ENCODE measurements at places on chromosomes 4 and X.

- no peak for DNase-seq
These were observed 959.6 kb downstream of the RPA4 start for GRCh38 chrX:97843200-97843811.

DNA sequence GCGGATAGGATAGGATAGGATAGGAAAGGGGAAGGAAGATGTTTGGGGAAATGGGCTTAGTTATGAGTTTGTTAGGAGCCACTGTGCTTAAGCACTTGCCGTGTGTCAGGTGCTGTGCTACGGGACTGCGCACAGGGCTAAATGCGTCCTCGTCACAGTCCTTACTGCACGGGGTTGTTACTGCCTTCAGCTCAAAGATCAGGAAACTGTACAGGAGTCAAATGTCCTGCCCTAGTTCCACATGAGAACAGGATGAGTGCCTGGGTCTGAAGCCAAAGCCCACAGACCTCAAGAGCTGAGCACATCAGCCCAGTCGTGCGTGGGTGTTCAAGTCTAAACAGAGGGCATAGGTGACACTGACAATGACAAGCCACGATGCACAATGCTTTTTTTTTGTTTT, 15.0 kb downstream of the ACSL1 start:
- DNase-seq = no peak

GRCh38 chr4:121255986-121256750, 92.0 kb upstream of the TNIP3 start:
- DNase-seq = peak; percentile 92

GRCh38 chr4:77308843-77309242, 151.8 kb downstream of the CCNG2 start:
- DNase-seq = peak; percentile 59

DNA sequence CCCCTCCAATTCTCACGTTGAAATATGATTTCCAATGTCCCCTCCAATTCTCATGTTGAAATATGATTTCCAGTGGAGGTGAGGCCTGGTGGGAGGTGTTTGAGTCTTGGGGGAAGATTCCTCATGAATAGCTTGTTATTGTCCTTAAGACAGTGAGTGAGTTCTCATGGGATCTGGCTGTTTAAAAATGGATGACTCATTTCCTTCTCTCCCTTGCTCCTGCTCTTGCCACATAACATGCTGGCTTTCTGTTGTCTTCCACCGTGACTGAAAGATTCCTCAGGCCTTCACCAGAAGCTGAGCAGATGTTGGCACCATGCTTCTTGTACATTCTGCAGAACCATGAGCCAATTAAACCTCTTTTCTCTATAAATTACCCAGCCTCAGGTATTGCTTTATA, 346.8 kb upstream of the TECRL start:
- DNase-seq = no peak

GRCh38 chrX:143781103-143781502, 60.6 kb upstream of the SPANXN2 start:
- peak; percentile 1 for DNase-seq

DNA sequence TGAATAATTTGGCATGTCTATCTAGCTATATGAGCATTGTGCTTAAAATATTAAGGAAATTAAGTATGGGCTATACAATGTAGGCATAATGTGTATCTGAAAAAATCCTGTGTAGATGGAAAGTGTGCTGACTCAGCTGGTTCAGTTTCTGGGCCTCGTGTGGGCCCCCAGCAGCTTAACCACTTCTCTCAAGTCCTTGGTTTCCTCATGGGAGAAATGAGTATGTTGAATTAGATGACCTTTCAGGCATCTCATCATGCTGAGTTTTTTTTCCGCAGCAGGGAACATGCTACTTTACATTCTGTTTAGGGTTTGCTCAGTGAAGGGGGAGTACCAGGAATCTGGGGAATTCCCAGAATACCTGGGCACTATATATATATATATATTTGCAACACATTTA, 30.5 kb downstream of the RHOH start:
- no peak for DNase-seq

- DNase-seq = peak; percentile 58
These were observed 47.8 kb downstream of the TMA16 start for GRCh38 chr4:163542275-163542674.

DNA sequence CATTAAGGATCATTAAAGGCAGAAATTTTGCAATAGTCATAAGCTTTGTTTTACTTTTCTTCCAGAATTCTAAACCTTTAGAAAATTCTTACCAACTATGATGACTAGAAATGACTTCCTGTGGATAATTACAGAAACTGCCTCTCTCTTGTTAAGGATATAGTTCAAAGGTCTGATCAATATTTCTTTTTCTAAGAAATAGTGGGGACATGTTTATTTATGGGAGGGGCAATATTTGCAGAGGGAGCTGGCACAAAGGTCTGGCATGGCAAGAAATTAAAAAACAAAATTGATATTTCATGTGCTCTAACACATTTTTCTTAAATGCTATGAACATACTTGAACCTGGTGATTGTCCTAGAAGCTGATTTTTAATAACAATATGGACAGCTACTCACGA, 448.9 kb downstream of the KCTD8 start:
- DNase-seq = no peak

DNA sequence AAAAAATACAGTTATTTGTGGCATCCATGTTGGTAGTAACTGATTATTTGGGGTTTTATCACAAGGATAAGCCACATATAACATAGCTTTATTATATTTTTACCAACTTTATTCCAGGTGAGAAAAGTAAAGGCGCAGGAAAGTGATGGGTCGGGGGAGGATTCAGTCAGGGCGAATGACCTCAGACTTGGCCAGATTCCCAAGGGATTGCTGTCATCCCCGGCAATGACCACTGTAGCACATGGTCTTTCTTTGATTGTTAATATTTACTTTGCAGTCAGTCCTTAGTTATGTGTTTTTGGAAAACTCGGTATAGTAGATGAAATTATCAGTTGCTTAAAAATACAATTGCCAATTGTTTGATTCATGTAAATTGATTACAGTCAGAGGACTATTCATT, 17.6 kb downstream of the GRIA3 start:
- no peak for DNase-seq

DNA sequence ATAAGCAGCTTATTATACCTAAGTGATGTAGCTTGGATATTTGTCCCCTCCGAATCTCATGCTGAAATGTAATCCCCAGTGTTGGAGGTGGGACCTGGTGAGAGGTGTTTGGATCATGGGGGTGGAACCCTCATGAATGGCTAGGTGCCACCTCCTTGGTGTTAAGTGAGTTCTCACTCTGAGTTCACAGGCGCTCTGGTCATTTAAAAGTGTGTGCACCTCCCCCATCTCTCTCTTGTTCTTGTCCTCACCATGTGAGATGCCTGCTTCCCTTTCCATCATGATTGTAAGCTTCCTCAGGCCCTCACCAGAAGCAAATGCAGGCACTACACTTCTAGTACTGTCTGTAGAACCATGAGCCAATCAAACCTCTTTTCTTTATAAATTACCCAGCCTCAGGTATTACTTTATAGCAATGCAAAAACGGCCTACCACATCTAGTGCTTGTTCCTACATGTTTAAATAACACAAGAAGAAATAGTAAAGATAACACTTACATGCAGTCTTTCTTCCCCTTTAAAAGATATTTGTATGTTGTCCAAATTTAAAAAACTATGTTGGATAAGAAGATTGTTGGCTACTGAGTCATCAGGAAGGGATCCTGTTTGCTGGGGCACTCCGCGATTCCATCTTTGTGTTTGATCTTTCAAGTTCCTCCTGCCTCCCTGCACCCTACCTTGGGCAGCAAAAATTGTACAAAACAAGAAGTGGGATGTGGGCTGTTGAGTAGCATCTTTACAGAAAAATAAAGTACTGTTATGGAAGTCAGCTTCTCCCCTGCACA, 29.7 kb downstream of the PPP1R2C start:
- peak; percentile 21 for DNase-seq

GRCh38 chr4:88333741-88334405, 44.8 kb upstream of the HERC6 start:
- DNase-seq = no peak

DNA sequence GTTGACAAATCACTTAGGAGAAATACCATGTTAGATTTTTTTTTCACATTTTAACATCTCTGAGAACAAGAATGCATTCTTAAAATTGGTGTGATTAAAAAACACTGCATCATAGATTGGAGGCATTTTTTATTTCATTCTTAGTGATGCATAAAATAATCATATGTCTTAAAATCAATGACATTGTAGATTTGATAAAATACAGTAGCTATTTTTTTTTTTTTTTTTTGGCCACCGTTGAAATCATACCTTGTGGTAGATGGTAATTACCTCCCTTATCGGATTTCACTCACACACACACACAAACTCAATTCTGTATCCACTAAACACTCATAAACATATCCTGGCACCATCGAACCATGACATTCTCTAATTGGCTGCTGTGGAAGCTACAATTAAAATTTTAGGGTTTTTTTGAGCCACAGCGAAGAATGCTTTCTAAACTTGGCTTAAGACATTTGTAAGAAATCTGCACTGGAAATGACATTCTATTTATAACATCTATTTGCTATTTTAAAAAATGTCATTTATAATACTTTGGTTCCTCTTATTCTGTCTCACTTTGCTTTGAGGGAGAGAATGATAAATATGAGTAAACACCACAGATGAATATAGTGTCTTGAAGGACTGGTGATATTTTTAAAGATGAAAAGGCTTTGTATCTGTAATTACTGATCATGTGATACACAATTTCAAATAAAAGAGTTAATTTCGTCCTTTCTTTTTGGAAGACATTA, 60.1 kb downstream of the CCSER1 start:
- DNase-seq = no peak

- no peak for DNase-seq
These were observed 9.5 kb downstream of the ETFDH start for GRCh38 chr4:158681629-158682028.

GRCh38 chr4:151015459-151016347, 619 bp upstream of the LRBA start:
- peak; percentile 71 for DNase-seq

GRCh38 chrX:130120321-130120731, 10.0 kb upstream of the ELF4 start:
- DNase-seq = no peak

DNA sequence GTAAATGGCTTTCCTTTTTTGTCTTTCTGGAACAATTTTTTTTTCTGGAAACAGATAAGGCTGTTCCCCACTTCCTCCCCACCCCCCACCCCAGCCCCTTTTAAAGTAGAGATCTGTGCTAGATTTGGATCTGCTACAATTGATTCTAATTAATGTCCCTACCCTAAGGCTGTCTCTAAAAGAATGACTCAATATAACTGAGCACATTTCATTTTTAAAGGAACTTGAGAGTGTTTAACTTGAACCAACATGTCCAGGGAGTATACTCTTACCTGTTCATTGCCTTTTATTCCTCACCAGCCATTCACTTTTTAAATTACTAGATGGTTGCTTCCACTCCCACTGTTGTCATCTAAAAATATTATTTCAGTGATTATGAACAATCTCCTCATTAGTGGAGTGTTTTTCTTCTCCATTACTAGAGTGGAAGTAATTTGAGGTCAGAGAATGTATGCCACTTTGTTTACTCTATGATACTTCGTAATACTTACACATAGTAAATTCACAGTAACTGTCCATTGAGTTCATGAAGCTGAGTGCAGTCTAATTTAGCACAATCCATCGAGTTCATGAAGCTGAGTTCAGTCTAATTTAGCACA, 14.1 kb upstream of the CNOT6L start:
- peak; percentile 48 for DNase-seq

DNA sequence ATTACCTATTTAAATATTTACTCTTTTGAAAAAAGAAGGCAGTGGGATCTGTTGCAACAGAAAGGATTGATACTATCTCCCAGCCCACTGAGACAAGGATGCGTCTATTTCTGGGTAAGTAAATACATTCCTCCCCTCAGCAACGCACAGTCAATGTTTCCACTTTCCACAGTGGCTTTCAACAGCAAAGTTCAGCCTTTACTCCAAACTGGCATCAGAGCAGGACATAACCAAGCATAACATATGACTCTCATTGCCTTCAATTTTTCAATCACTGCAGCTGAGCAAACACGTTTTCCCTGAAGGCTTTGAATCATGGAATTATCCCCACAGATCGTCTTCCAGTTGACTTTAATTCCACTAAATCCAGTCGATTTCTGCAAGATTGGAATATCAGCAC, 160.3 kb upstream of the FRG1 start:
- no peak for DNase-seq

- DNase-seq = no peak
These were observed 44.1 kb downstream of the SLC39A8 start for GRCh38 chr4:102301167-102301566.

DNA sequence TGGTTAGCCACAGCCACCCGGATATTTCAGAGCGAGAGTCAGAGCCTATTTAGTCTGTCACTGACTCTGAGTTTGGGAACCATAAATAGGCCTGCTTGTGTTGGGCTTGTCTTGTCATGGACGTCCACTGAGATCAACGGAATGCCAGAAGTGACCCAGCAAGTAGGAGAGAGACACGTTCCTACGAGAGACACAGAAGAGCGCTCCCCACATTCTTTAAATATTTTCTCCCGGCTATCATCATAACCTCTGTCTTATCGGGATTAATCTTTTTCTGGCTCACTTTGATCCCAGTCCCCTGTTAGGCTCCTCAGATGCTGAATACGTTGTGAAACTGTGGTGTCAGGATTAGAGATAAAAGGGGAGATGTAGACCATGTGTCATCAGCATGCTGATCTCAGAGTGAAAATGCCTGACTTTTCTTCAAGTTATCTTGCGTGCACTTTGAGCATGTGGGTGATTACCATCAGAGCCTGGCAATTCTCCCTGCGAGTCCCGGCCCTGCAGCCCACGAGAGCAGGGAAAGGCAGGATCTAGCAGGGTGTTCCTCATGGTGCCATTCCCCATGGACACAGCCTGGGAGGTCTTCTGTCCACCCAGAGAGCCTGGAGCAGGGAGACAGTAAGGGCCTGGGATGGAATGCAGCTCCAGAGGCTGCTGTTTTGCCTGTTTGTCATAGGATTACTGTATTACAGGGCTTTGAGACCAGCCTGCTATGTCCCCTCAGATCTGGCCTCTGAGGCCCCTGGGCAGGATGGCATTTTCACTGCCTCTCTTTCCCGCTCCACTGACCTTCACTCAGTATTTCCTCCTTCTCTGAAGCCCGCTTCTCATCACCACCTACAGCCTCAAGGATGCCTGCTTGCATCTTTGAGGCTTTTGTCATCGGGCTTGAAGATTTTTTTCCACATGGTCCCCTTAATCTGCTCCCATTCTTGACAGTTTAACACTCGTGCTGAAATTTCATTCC, 2.8 kb upstream of the TENM3 start:
- peak; percentile 35 for DNase-seq

DNA sequence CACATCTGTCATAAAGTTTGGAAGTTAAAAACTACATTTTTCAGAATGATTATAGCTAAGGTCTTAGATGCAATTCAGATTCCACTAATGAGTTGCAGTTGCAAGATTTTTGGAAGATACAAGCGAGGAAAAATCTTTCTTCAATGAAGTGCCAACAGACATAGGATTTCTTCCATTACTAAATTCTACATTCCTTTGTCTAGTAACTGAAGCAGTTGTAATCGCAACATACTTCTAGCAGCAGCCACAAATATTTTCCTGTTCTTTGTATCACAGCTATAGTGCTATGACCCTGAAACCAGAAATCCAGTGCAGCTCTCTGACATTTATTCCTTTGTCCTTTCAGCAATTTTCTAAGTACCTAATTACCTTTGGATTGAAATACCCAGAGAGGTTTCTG, 225.2 kb upstream of the SLIT2 start:
- no peak for DNase-seq

- peak; percentile 2 for DNase-seq
These were observed 62.8 kb downstream of the PPP1R2C start for GRCh38 chrX:42714981-42715700.

GRCh38 chrX:77505227-77505626, 58.0 kb downstream of the FGF16 start:
- no peak for DNase-seq

- no peak for DNase-seq
These were observed 351.6 kb downstream of the NLGN4X start for GRCh38 chrX:5876984-5877596.

Data from RWPE1 (cell line).